ENCODE measurements at places on chromosomes 3 and 15.
A peak's percentile ranks its signal among the peaks of the same experiment; 100 is the strongest.

DNA sequence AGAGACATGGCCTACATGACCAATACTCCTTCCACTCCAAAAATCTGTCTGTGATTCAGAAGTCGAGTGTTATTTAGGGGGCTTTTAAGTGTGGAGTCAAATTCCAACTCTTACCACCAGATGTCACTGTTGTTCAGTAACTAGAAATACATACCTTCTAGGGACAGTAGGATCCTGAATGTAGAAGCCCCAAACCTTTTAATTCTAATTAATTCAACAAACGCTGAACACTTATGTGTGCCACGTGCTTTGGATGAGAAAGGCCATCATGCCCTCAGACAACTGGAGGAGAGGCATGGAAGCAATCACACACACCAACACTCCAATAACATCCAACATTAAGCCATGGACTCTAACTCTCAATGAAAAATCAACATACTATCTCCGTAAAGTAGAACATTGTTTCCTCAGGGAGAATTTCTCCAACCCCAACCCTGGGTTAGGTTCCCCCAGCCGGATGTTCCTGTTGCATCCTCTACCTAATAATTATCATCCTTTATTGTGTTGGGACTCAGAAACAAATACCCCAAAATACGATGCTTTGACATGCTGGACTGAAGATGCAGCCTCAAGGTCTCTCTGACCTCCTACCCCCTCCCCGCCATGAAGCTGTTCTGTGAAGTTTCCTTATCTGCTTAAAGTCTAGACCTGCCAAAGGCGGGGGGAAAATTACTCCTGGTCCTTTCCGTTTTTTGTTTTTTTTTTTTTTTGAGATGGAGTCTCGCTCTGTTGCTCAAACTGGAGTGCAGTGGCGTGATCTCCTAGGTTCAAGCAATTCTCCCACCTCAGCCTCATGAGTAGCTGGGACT is 8.0 kb upstream of the CCDC13 start:
- peak; percentile 42 for DNase-seq

- DNase-seq: no peak
Observed at GRCh38 chr3:23567917-23568316, 237.8 kb upstream of the UBE2E1 start.

DNA sequence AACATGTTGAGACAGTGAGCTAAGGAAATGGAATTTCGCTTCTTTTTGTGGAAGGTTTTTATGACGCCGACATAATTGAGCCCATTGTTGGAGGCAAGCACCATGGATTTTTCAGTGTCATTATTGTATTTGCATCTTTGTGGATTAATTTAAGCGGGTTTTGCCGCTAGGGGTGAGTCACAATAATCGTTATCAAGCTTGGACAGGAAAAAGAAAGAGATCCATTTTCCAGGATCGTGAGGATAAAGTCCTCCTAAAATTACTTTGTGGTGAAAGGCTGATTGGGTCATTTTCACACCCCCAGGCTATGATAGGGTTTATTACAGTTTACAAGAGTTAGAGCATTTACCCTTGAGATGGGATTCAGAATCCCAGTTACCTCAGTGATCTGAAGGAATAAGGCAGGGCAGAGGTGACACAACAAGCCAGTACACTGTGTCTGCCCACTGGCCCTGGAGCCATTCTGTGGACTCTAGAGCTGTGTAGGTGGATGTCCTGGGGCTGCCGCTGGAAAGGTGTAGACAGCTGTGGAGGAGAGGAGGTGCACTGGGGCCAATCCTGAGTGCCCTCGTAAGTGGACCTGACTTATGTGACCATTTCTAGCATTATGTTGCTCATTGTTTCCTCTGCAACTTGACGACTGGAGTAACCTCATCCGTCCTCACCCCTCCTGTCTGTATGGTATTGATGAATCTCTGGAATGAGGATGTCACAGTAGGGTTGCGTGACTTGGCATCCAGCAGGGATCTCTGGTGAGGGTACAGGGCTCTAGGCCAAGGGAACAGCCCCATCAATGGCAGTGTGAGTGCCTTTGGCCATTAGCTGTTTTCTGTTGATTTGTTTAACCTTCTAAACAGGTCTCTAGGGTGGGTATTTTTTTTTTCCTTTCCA is 370.1 kb downstream of the LRTM1 start:
- DNase-seq: peak; percentile 49

GRCh38 chr15:99961011-99961441 is 227.8 kb upstream of the LYSMD4 start:
- DNase-seq: no peak

DNA sequence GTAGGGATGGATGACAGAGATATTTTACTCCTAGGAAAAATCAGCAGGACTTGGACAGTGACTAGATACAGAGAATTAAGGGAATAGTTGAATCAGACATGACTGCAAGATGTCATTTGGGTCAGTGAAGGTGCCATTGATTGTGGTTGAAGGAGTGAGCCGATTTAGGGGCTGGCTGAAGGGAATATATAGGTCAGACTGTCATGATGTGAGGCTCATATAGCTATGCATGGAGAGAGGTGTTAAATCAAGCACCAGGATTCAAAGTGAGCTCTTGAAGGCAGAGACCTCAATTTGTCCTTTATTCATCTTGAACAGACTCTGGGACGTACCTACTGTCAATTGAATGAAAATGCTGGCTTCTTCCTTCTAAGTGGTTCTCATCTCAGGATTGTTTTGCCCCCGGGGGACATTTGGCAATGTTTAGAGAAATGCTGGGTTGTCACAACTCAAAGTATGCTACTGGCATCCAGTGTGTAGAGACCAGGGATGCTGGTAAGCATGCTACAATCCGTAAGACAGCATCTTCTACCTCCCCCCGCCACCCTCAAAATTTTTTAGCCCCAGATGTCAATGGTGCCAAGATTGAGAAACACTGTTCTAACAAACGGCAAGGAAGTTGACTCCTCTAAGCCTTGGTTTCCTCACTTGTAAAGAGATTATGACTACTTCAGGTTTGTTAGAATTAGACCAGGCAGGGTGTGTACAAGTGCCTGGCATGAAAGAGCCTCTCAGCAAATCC is 7.8 kb downstream of the ATP2C1 start:
- DNase-seq: no peak

DNA sequence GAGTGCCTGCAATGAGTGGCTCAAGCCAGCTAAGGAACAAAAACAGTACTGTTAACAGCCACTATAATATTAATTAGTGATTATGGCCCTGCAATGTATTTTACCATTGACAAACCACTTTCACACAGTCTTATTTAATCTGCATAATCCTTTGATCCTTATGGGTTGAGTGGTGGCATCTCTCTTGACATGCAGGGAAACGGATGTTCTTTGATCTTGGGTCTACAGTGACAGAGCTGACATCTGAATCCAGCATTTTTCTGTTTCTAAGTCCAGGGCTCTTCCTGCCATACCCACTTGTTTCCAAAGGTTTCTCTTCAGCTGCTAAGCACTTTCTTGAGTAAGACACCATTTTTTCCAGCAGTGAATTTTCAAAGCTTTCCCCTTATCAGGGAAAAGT is 277.7 kb upstream of the ROPN1 start:
- DNase-seq: no peak

- no peak for DNase-seq
Observed at GRCh38 chr15:97708252-97708651, 252.3 kb upstream of the ARRDC4 start.

DNA sequence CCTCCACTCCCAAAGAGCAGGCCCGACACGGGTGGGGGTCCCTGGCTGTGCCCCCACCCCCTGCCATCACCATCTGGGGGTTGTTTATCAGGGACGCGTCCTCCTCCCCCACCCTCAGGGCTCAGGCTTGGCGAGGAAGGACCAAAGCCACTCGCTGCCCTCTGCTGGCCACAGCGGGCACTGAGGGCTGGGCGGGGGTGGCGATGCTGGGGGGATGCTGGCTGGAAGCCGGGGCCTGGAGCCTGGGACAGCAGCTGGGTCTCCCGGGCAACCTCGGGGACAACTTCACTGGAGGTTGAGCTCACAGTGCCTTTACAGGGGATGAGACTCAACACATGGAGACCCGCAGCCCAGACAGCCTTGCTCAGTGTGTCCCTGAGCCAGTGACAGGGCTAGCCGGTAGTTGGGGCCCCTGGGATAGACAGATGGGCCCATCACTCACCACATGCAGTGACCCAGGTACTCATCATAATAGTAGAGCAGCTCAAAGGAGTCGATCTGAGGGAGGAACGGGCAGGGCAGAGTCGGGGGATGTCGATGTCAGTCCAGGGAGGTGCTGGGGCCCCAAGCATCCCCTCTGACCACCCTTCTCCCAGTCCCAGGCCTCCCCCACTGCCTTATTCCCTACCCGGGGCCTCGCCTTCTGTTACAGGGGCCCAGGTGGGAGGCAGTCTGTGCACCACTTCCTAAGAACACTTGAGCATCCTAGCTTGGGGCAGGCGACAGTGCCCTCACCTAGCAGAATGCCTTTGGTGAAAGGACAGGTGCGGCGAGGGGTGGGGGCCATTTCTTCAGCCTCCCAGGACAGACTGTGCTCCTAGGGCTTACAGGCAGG is 5.9 kb upstream of the CALML4 start:
- DNase-seq: no peak

DNA sequence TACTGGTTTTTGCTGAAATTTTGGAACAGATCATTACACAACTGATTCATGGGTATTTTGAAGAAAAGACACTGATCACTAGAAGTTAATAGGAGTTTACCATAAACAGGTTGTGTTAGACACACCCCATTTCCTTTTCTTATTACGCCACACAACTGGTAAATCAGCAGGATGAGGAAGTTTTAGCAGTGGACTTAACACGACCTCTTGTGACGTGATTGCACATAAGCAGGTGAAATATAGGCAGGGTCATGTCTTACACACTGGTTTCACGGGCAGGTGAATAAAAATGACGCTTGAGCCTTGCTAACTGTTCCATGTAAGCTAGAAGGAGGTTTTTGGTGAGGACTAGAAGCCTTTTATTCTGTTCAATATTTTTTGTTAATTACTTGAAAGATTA is 27.1 kb upstream of the TPRG1 start:
- DNase-seq: no peak

DNA sequence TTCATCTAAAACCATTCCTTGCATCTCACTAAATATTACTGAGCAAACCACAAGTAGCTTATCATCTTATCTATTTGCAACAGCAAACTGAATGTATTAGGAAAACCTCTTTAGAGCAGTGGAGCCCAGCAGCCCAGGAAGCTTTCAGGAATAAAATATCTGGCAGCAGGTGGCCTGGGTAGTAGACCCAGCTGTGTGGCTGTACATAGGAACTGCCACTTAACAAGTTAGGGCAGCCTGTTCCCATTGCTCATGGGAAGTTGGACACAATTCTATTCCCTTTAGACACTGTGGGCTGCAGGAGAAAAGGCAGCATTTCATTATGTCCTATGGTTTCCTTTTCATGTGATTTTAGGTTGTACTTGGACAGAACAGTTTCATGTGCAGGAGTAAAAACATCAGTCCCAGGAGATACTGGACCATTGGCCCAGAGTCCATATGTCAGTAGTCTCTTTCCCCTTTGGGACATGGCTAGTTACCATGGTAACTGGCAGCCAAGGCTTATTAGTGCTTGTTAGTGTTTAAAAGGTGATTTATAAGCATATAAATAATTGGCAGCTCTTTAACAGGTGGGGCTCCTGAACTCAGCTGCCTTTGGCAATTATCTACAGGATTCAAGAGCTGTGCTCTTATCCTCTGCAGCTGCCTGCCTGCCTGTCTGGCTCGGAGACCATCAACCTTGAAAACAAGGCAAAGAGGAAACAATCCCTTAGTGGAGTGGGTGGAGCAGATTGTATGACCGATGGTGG is 28.9 kb upstream of the LSAMP start:
- DNase-seq: peak; percentile 82

- no peak for DNase-seq
Observed at GRCh38 chr3:16012086-16012485, 162.4 kb upstream of the GALNT15 start.

GRCh38 chr3:184531626-184532280 is 29.8 kb upstream of the EPHB3 start:
- no peak for DNase-seq

DNA sequence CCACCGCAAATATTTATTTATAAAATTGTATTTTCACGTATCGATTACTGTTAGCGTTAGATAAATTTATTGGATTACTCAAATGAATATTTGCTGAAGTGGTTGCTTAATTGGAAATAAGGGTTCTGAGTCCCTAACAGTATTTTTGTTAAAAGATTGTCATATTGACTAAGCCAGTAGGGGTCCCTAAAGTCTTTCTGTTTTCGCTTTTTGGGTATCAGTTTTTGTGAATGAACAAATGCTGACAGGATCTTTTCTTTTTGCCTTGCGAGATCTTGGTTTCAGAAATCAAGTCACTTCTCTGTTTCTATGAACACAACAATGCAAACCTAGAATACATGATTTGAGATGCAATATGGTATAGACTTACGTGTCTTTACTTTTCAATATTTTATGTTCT is 7.1 kb downstream of the RAD51 start:
- DNase-seq: no peak

GRCh38 chr3:126211569-126211968 is 31.2 kb upstream of the ALDH1L1 start:
- peak; percentile 9 for DNase-seq

DNA sequence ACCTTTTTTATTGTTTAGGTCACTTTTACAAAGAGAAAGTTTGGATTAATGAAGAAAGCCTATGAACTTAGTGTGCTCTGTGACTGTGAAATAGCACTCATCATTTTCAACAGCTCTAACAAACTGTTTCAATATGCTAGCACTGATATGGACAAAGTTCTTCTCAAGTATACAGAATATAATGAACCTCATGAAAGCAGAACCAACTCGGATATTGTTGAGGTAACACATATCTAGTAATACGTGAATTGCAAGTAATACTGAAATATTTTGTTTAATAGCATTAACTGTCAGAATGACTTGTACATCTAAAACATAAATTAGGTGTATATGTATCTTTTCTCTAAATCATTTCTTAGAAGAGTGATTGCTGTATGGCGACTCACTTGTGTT is 79.8 kb downstream of the MEF2A start:
- no peak for DNase-seq

Data from NCI-H146 (cell line).